ENCODE measurements at places on chromosomes 4 and X.
A peak's percentile ranks its signal among the peaks of the same experiment; 100 is the strongest.

DNA sequence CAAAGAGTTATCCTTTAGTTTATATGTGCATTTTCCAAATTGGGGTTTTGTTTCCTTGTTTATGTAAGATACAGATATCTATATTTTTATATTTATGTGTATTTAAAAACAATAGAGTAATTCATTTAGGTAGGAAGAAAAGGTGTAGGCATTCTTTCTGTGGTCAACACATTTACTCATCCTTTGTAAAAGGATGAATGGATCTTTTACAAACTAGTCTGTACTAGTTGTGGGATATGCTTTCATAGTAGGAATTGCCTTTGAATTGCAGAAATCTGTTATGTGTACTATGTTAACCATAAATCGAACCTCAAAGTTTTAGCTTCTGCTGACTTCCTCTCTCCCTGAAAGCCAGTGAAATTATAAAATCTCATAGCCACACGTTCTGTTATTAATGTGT lies 128.5 kb downstream of the REPS2 start:
- no peak for DNase-seq

GRCh38 chrX:130625386-130625785 lies 223.6 kb downstream of the RBMX2 start:
- DNase-seq, result no peak

DNA sequence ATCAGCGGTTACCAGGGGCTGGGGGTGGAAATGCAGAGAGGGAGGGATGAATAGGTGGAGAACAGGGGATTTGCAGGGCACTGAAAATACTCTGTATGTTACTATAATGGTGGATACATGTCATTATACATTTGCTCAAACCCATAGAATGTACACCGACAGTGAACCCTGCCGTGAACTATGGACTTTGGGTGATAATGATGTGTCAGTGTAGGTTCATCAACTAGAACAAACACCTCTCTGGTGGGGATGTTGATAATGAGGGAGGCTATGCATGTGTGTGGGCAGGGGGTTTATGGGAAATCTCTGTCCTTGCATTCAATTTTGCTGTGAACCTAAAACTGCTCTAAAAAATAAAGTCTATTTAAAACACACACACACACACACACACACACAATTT lies 11.5 kb downstream of the HPSE start:
- no peak for DNase-seq

DNA sequence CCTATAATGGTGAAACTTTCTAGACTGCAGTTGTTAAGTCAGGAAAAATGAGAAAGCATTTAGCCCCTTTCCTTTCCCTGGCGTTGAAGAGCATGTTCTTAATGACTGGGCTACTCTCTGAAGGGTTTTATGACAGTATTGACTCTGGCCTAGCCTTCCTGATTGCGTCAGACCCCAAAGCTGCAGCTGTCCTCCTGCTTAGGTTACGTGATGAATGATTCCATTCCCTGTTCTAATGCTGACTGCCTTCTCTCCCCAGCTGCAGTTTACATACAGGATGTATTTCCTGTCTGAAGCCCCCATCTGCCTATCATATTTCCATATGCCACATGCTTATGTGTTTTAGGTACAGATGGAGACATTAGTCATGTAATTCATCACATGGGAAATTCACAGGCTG lies 105.8 kb upstream of the EGFL6 start:
- no peak for DNase-seq

- no peak for DNase-seq
Measured at GRCh38 chrX:138858438-138858837, 146.9 kb upstream of the FGF13 start.

GRCh38 chr4:108047199-108047598 lies 57.5 kb downstream of the HADH start:
- no peak for DNase-seq

DNA sequence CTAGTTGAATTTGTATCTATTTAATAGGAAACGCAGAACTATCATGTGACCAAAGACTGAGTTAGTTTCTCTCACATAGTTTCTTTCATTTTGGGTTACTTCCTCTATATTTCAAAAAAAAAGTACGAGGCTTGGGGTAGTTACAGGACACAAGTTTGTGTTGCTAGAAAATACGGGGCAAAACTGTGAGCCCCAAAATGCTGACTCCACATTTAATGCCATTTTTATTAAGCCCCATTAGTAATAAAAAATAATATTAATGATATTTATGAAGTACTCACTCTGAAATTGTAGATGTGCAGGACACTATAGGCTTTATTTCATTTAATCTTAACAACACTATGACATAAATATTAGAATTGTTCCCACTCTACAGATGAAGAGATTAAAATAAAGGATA lies 268.6 kb downstream of the DTHD1 start:
- DNase-seq, result no peak

DNA sequence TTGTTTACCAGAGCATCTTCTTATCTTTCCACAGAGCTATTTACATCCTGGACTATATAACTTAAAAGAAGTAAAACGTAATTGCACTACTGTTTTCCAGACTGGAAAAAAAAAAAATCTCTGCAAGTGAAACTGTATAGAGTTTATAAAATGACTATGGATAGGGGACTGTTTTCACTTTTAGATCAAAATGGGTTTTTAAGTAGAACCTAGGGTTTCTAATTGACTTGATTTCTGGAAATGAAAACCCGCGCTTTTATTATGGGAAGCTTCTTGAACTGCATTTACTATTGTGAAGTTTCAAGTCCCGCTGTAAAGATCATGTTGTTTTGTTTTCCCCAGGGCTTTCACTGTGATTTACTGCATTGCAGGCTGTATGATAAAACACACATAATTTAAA lies 162.7 kb downstream of the STIM2 start:
- no peak for DNase-seq

DNA sequence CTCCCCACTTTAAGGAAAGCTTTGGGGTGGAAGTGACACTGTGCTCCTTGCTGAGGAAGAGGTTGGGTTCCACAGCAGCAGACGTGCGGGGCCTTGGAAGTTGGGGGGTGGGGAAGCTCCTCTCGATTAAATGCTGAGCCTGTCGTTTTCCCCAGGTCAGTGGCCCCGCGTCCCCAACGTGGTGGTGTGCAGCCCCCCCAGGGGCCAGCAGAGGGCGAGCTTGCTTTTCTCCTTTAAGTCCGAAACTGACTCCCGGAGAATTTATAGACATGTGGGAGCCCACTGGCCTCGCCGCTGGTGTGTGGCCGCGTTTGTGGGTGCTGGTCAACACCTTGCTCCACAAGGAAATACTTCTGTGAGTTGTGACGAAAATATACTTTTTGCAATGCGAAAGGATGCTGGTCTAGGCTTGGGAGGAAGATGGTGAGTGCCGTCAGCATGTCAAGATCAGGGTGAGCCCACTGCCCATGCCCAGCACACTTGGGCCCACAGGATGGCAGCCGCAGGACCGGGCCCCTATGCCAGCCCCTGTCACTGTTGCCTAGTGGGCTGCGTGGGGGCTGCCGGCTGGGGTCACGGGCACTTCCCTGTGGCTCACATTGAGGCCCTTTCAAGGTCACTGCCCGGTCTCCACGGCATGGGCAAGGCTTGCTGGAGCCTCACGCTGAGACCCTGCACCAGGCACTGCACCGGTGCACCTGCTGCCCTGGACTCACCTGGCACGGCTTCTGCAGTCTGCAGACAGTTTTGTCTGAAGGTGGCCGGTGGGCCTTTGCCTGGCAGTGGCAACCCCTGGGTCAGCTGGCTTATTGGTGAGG lies 9.4 kb downstream of the UVSSA start:
- peak; percentile 76 for DNase-seq

DNA sequence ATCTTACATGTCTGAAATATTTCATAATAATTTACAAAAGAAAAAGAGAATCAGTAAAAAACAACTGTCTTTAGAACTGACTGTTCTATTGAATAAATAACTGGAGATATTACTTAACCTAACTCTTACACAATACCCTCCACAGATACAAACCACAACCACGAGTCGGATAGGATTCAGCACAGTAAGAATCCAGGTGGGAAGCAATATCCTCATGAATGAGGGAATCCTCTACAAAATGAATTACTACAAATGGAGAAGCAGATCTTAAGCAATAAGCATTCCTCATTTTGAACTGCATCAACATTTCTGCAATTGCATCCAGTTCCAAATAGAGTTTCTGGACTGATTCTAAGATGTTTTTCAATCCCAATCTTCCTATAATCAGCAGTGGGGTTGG lies 227.1 kb downstream of the SH2D1A start:
- no peak for DNase-seq

- DNase-seq, result no peak
Measured at GRCh38 chr4:41028392-41029076, 185.8 kb downstream of the APBB2 start.

- no peak for DNase-seq
Measured at GRCh38 chrX:23383411-23383810, 48.8 kb downstream of the PTCHD1 start.

- no peak for DNase-seq
Measured at GRCh38 chr4:72326692-72327632, 242.1 kb downstream of the ADAMTS3 start.

DNA sequence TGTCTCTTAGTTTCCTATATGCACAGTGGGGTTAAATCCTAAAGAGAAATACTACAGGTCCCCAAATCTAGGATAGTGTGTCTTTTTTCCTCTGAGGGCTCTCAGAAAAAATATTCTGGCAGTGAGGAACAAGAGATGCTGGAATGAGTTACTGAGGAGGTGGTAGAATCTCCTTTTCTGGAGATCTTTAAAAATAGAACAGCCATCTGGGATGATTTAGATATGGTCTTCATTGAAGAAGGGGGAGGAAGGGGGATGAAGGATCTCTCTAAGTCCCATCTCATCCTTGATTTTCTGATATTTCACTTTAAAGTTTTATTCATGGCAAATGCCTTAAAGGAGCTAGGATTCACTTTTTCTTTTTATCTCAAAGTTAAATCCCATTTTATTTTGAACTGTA lies 235.0 kb downstream of the MAML3 start:
- no peak for DNase-seq

DNA sequence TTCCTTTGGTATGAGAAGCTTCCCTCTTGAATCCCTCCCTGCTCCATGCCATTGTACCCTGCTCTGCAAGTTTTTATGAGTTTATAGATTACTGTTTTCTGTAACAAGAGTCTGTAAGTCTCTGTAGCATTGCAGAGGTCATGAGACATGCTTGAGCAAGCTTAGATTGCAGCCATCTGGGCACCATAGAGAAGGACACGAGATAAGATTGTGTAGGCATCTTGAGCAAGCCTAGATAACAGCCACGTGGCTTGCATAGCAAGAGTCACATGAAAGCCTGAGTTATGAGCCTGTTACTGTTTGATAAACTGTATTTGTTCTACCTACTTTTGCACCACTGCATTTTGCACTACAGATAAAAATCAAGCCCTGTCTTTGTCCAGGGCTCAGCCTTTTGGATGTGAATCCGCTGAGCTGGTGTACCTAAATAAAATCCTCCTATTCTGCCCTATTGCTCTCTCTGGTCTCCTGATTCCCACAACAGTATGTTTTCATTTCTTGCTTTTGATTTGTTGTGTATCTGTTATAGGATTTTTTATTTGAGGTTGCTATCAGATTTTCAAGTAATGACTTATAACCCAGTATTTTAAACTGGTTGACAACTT lies 127.4 kb upstream of the ANKRD50 start:
- no peak for DNase-seq

DNA sequence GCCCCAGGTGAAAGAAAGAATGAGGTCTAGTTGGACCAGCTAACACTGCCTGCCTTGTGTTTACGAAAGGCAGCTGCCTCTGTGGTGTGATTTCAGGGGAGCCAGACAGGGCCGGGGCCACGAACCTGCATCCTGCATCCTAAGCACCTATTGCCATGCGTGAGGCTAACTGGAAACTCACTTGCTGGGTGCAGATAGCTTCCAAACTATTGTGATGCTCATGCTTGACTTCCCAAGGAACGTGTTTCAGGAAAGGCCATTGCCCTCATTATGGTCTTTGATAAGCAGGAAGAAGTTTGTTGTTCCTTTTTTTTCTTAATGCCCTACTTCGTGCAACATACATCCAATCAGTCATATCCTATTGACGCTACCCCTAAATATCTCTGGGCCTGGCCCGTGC lies 2.3 kb upstream of the IRF2 start:
- DNase-seq, result peak; percentile 68

GRCh38 chr4:106266201-106266600 lies 49.8 kb downstream of the TBCK start:
- no peak for DNase-seq

DNA sequence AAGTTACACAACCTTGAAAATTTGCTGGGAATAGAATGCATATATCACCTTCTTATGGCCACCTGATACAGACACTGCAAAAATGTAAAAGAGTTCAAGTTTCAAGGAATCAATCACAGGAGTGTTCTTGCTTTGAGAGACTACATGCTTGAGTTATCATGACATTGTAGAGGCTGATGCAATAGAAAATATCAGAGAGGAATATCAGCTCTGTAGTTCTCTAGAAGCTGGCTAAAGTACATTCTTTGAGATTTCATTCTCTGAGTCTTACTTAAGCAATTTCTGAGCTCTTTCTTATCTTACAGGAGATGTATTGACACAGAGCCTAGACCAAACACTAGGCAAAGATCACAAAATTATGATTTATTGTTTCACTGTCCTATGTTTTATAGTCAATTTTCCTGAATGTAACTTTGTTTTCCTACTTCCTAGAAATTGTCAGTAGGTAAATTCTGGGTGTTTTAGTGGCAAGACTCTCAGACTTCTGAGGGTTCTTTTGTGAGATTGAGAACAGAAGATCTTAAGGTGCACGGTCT lies 152.1 kb upstream of the HPGD start:
- DNase-seq, result no peak

- DNase-seq, result no peak
Measured at GRCh38 chrX:109660435-109661143, 35.6 kb upstream of the KCNE5 start.

DNA sequence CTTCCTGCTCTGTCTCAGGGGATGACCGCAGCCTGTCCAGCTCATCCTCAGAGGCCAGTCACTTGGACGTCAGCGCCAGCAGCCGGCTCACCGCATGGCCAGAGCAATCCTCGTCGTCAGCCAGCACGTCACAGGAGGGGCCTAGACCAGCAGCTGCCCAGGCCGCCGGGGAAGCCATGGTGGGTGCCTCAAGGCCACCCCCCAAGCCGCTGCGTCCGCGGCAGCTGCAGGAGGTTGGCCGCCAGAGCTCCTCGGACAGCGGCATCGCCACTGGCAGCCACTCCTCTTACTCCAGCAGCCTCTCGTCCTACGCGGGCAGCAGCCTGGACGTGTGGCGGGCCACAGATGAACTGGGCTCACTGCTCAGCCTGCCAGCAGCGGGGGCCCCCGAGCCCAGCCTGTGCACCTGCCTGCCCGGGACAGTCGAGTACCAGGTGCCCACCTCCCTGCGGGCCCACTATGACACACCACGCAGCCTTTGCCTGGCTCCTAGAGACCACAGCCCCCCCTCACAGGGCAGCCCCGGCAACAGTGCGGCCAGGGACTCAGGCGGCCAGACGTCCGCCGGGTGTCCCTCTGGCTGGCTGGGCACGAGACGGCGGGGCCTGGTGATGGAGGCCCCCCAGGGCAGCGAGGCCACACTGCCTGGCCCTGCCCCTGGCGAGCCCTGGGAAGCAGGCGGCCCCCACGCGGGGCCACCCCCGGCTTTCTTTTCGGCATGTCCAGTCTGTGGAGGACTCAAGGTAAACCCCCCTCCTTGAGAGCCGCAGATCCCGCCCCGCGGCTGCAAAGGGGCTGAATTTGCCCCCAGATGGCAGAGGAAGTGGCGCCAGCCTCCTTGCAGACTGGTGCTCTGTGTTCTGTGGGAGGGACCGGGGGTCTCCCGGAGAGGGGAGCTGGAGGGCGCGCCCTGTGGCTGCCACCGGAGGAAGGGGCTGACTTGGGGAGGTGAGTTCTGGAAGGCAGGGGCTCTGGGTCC lies 29.9 kb downstream of the DOK7 start:
- no peak for DNase-seq

- no peak for DNase-seq
Measured at GRCh38 chr4:134544303-134544770, 342.7 kb upstream of the PABPC4L start.

GRCh38 chr4:121168446-121169281 lies 4.5 kb upstream of the TNIP3 start:
- no peak for DNase-seq
